Stimulated activated CD8-positive, alpha-beta memory T cell treated with anti-CD3 and anti-CD28 coated beads, Interleukin-4, amount 100 ng/mL, for 24 hours (primary cell): ENCODE measurements at places on chromosomes 11 and 22.

GRCh38 chr22:35634015-35634414 lies 14.2 kb upstream of the APOL6 start:
- no peak for DNase-seq

- DNase-seq, result no peak
Observed at GRCh38 chr22:28585324-28585723, 94.3 kb downstream of the TTC28 start.

DNA sequence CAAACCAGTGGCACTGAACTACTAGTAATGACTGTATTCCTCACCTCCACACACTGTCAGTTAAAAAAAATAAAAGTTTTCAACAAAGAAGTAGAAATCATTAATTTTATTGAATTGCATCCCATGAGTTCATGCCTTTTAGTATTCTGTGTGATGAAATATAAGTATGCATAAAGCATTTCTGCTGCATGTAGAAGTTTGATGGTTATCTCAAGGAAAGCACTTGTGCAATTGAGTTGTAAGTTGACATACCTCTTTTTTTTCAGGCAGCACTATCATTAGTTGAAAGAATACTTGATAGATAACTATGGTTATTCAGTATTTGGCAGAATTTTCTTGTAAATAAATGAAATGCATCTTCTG lies 104.4 kb downstream of the STIM1 start:
- no peak for DNase-seq

DNA sequence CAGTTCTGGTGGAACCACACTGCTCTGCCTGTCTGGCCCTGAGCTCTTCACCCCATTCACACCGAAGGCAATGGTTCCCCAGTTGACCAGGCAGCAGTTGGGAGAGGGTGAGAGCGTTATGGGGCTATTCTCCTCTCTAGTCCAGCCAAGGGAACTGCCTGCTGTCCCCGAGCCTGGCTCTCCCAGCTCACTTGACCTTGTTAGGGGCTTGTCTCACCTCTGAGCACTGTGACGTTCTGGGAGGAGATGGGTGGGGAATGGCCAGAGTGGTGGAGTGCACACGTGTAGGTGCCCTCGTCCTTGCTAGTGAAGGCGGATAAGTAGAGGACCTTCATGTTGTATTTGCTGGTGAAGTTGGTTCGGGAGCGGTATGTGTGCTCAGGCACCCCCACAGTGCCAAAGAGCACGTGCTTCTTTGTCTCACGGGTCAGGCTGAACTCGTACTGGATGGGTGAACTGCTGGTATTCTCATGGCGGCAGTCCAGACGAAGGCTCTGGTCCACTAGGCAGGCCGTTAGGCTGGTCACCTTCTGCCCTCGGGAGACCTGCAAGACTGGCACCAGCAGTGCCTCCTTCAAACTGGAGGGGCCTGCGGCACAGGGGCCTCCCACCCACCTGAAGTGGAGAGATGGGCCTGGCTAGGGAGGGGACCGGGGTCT lies 3.0 kb downstream of the THY1 start:
- DNase-seq, result no peak

DNA sequence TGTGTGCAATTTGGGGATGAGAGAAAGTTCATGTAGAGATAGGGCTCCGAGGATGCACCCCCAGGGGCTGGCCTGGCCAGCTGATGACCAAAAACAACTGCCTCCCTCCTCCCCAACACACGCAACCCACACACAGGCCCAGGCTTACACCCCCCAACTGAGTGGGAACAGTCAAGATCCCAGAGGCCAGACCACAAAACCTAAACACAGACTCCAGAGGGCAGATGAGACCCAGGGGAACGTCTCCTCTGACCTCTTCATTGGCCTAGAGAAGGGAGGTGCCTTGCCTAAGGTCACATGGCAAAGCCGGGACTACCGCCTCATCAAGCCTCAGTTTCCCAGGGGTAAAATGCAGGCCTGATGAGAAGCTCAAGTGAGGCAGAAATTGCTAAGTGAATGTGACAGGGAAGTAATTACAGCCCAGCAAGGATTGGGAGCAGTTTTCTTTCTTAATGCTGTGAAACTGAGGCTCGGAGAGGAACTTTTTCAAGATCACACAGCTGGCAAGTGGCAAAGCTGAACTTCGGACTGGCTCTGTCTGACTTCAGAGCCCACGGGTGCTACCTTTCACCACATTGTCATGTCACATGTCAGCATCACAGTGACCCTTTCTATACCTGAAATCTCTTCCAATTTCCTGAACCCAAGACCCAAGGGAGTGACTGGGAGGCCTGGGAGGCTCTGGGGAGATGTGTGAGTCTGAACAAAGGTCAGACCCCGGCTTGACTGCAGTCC lies 69.9 kb upstream of the WNT11 start:
- no peak for DNase-seq

GRCh38 chr22:32804531-32805360 lies 3.2 kb downstream of the TIMP3 start:
- no peak for DNase-seq

- no peak for DNase-seq
Observed at GRCh38 chr11:128765571-128766549, 72.0 kb downstream of the FLI1 start.

DNA sequence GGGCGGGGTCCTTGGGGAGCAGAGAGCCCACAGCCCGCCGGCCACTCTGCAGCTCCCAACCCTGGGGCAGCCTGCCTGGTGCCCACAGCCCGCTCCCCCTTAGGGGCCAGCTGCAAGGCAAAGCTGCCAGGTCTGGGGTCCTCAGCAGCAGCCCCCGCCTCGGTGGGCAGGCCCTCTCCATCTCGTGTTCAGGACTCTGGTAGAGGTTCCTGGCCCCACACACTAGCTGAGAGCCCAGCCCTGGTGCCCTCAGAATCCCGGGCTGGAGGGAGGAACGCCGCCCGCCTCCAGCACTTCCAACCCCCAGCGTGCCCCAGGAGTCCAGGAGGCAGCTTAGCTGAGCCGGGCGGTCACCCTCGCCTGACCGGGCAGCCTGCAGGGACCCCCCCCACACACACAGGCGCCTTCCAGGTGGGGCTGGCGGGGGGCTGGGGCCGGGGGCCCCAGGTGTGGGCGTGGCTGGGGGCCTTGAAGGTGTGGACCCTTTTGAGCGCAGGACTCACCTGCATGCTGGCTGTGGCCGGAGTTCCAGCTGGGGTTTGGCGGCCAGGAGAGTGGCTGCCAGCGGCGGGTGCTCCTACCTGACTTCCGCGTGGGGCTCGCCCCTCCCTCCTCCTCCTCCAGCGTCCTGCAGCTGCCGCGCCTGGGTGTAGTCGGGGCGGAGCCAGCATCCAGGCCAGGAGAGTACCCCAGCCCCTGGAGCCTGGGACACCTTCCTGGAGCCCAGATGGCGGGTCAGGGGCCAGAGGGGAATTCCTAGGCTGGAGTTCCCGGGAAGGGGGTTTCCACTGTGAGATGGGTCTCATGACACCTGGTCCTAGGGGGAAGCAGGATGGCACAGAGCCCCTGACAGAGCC lies at the start of gene ANO9:
Gene ANO9 (minus strand): TSS at position 594 of the 857 bp plus-strand sequence. CDS start 85 bp downstream, at position 509.
- DNase-seq, result peak; percentile 42

- DNase-seq, result no peak
Observed at GRCh38 chr11:117704395-117705100, 92.5 kb downstream of the DSCAML1 start.

DNA sequence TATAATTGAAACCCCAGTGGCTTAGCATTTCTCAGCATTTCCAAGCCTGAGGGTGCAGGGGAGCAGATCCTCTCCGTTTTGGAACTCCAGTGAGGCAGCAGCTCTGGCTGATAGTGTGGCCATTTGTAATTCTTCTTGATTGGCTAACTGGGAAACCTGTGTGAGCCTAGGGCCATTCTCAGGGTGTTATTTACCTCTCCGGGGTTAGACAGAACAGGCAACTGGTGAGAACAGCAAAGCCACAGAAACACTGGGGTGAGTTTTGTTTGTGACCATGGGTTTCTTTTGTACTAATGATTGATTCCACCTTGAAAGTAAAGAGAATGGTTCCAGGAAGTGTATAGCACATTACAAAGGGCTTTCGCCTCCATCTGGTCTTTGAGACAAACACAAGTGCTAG lies 2.4 kb upstream of the OR4X2 start:
- no peak for DNase-seq

GRCh38 chr11:110737593-110737992 lies 25.4 kb upstream of the ARHGAP20 start:
- no peak for DNase-seq

DNA sequence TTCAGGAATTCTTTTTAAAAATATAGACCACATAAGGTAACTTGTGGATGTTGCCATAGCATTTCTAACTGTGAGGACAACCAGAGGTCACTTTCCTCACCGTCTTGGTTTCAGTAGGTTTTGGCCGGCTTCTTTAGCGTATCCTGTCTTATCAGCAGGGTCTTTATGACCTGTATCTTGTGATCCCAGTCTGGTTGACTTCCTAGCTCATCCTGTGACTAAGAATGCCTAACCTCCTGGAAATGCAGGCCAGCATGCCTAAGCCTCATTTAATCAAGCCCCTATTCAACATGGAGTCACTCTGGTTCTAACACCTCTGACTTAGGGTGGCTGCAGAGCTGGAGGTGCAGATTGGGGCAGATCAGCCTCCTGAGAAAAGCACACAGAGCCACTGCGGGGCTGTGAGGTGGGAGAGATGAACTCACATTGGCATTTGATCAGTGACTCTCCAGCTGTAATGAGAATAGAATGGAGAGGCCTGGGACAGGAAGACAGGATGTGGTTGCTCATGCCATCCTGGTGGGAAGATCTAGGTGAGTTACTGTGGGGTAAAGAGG lies 41.1 kb upstream of the TOP3B start:
- no peak for DNase-seq

- no peak for DNase-seq
Observed at GRCh38 chr11:86062719-86063118, 6.2 kb downstream of the PICALM start.

DNA sequence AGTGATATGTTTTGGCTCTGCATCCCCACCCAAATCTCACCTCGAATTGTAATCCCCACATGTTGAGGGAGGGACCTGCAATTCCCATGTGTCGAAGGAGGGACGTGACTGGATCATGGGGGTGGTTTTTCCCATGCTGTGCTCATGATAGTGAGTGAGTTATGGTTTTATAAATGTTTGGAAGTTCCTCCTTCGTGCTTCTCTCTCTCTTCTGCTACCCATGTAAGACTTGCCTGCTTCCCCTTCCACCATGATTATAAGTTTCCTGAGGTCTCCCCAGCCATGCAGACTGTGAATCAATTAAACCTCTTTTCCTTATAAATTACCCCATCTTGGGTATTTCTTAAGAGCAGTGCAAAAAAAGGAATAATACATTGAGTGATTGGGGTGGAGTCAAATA lies 7.3 kb upstream of the CEP295 start:
- DNase-seq, result no peak

DNA sequence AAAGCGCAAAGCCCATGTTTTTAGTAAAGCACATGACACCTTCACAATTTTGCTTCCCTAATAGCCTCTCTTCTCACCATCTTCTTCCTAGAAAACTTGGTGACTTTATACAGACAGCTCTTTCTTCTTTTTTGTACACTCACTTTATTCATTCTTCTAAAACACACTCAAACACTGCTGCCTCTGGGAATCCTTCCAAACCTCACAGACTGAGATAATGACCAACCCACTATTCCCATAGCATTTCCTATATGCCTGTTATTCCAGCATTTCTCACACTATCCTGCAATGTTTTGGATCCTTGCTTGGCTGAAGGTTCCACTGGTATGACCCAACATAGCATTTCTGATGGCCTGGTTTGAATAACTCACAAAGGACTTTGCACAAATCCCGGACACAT lies 442.1 kb upstream of the CCDC90B start:
- no peak for DNase-seq

DNA sequence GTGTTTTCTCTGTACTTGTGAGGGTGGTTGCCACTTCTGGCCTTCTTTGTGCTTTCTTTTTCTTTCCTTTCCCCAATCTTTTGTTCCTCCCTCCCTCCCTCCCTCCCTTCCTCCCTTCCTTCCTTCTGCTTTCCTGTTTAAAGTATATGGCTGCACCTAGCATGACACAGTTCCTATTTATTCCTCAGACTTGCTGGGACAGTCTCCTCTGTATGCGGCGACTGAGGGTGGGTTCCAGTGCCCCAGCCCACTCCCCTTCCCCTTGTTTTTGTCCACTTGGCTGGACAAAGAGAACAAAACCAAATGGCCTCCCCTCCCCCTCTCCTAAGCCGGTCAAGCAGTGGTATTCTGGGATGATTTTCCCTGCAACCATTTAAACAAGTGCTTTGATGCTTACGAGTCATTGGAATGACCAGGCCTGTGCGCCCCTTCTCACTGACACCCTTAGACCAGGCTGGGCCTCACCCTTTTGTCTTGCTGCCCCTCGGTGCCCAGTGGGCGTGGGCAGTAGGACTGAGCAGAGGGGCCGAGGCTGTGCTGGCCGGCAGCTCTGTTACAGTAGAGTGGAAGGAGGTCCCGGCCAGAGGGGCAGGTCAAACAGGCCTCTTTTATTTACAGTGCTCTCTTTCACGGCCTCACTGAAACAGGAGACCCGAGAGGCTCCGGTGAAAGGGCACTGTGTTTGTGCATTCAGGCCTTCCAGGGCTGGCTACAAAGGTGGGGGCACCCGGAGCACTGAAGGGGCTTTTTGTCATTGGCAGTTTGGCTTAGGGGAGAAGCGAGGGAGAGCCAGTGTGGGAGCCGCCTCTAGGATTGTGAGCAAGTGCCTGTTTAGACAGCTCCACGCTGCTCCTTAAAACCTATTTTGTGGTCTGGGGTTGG lies 32.2 kb downstream of the ZBTB16 start:
- no peak for DNase-seq

- no peak for DNase-seq
Observed at GRCh38 chr22:43745411-43745770, 66.7 kb downstream of the EFCAB6 start.

GRCh38 chr11:11980841-11981308 lies 27.6 kb downstream of the DKK3 start:
- DNase-seq, result no peak

GRCh38 chr11:128874427-128874826 lies 7.3 kb upstream of the KCNJ1 start:
- DNase-seq, result no peak

DNA sequence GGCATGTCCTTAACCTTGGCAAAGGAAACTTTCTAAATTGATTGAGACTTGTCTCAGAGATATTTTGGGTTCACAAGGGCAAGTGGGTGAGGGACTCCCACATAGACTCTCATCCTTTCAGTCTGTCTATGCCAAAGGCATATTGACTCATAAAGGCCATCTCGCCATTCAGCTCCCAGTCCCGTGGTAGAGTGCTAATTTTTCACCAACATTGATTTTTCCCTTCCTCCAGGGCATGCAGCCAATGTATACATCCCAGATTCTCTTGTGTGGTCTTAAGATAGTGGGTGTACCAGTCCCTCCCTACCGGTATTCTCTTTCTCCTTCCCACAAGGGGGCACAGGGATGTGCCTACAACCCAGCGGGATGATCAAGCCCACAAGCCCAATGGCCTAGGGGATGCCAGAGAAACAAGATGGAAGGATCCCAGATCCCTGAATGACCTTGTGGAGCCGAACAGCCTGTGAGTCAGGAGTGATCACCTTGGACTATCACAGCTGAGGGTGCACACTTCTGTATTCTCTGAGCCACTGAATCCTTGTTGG lies 7.9 kb downstream of the C11orf96 start:
- no peak for DNase-seq
